ENCODE measurements at places on chromosomes 1 and 21. TPM values are rescaled to one million over a fixed set of nuclear protein-coding genes. Genes with fewer than 3 reads are reported as not detected.
A peak's percentile ranks its signal among the peaks of the same experiment; 100 is the strongest.

Gene NPR1
- 101 TPM for total RNA-seq

DNA sequence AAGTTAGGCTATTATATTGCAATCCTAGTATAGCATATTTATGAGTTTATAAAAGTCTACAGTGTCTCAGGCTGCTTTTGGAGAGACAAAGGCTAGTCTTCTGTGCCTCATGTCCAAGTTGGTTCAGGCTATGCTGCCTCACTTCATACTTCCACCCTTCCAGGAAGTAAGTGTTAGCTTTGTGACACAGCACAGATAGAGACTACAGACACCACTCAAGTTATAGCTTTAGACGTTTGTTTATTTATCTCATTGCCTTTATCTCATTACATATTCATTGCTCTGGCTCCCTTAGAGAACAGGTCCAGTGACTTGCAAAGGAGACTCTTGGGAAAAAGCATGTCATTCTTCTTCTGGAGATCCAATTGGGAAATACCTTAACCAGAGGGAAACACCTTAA lies 22.6 kb upstream of the GBP4 start:
- DNase-seq: no peak

- DNase-seq: no peak
These were observed 162.2 kb upstream of the LHX8 start for GRCh38 chr1:74971982-74972381.

- no peak for DNase-seq
These were observed 44.8 kb downstream of the SRSF11 start for GRCh38 chr1:70265946-70266345.

DNA sequence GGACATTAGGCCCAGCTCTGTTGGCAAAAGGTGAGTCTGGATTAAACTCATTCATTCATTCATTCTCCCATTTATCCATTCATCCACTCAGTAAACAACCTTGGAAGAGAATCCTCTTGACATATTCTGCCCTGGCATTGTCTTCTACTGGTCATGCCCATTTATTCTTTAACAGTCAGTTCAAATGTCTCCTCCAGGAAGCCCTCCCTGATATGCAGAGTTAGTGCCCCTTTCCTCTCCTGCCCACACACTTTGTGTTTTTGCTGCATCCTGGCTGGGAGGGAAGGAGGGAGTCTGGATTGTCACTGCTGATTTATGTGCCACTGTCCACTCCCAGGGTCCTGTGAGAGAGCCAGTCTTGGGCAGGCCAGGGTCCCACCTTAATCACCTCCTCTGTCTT lies 600.3 kb downstream of the MATN1 start:
- DNase-seq: no peak

DNA sequence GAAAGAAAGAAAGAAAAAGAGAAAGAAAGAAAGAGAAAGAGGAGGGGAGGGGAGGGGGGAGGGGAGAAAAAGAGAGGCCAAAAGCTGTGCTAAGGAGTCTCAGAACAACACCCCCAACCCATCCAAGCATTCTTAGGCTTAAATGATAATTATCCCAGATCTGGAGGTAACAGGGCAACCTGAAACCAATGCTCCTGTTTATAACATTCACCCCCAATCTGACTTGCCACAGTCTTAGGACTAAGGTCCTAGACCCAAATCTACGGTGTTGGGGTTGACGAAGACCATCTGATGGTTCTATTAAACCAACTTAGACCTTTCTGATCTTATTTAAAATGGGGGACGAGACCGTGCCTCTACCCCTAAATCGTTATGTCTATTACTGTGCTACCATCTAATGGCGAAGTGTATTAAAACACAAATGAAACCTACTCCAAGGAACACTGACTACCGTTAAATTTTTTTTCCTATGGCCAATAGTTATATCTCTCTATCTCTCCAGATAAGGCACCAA lies 119.3 kb upstream of the CDC42BPA start:
- no peak for DNase-seq

Gene TP73
- 9.8 TPM for total RNA-seq

Gene FCER1G
- 138 TPM for total RNA-seq

DNA sequence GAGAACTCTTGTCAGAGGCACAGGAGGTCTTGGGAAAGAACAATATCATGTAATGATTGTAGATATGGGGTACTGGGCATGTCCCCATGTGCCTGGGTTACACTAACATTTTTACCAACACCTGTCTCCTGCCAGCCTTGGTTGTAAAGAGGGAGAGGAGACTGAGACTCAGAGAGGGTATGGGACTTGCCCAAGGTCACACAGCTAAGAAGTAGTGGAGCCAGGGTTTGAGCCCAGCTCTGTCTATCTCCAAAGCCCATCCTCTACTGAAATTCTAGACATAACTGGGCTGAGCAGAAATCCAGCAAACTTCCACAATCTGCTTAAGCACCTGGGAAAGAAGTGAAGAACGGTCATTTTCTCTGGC lies 2.6 kb upstream of the THEMIS2 start:
- DNase-seq: no peak

DNA sequence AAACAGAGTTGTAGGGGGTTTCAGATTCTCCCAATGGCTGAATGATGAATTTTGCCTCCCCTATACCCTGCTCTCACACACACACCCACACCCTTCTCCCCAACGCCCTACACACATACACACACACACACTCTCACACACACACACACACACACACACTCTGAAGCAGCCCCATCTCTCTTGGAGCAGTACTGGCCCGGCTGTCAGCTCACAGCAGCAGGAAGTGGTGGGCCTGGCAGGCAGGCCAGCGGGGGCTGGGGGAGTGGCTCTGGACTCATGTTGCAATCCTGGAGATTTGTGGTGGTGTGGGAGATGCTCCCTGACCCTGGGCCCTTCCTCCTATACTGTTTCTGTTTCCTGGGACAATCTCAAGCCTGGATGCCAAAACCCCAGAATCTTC lies 2.2 kb downstream of the IKBKE start:
- DNase-seq: peak; percentile 79

GRCh38 chr1:22365331-22366295 lies 86.0 kb upstream of the ZBTB40 start:
- no peak for DNase-seq

GRCh38 chr1:162142968-162143367 lies 73.5 kb downstream of the NOS1AP start:
- DNase-seq: no peak

DNA sequence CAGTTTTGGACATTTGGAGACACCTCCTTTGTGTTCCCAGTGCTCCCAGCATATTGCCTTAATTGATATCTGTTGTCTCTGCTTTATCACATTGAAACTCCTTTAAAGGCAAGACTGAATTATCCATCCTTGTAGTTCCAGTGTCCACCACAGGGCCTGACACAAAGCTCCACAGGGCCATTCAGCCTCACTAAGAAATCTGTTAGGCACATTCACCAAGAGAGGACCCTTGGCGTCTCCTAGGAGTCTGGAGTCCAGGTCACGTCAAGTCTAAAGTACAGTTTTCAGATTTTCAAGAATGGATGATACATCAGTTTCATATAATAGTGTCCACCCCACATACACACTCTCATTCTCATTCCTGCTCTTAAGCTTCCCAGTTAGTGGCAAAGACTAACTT lies 4.8 kb downstream of the ACP6 start:
- DNase-seq: no peak

- no peak for DNase-seq
These were observed 54.9 kb upstream of the EDN2 start for GRCh38 chr1:41539418-41539805.

DNA sequence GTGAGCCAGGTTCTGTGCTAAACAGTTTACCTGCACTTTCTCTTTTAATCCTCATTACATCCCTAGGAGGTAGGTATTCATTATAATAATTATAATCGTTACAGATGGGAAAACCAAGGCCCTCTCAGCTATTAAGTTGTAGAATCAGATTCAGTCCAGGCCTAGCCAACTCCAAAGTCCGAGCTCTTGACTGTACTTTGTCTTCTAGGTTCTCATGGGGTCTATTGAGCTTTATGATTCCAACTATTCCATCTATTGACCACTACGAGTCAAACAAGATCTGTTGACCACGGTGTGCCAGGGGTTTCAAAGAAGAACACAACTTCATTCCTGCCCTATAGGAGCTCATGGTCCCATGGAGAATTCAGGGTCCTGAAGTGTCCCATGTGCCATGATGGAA lies 2.0 kb downstream of the IFNLR1 start:
- no peak for DNase-seq

Gene PYHIN1
- total RNA-seq: 8.4 TPM

DNA sequence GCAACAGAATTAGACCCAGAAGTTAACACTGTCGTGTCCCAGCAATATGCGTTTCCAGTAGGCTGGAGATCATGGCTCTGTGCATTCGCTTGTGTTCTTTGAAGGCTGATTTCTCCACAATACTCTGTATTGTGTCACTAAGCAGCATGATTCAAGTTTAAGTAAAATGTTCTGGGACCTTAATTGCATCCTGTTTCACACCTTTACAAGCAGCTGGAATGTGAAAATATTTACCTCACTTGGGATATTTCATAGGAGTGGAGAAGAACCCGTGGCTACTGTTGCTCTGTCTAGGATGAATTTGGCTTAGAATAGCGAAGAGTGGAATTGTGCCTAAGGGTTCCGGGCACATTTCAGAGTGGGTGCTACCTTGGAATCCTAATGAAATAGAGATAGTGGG lies 6.3 kb downstream of the PTGFRN start:
- no peak for DNase-seq

GRCh38 chr1:117030271-117030877 lies 28.8 kb downstream of the CD101 start:
- DNase-seq: no peak

- DNase-seq: no peak
These were observed 30.7 kb upstream of the KIAA1614 start for GRCh38 chr1:180881806-180882509.

Gene KCNK2
- total RNA-seq: not detected

GRCh38 chr1:211327346-211327921 lies 801 bp downstream of the TRAF5 start:
- DNase-seq: no peak

DNA sequence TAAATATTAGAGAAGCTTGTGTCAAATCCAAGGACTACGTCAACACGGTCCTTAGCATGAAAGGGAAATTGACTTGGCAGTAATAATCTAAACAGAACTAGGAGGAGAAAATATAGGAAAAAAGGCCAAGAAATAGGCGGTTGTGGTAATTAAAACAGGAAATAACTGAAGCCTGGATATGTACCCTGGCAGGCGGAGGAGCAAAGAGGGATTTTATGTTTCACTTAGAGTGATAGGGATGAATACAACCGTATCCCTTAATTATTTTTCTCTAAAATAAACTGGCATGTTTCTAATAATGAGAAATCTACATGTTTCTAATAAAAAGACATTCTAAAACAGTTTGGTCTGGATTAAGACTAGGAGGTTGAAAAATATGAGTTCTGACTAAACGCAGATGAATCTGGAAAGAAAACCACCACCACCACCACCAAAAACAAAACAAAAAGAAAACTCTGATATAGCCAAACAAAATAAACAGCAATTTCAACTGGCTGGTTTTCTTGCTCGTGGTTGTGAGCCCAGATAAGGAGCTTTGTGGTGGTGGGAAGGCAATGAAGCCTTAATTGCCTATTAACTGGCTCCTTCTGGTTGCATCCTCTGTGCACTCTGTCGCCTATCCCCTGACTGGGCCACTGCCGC lies 334.2 kb upstream of the SNX7 start:
- no peak for DNase-seq
